ENCODE measurements at places on chromosomes 4 and X. TPM values are rescaled to one million over a fixed set of nuclear protein-coding genes. Genes with fewer than 3 reads are reported as not detected.

GRCh38 chr4:5895287-5895686 lies 2.4 kb upstream of the CRMP1 start:
- DNase-seq = no peak

DNA sequence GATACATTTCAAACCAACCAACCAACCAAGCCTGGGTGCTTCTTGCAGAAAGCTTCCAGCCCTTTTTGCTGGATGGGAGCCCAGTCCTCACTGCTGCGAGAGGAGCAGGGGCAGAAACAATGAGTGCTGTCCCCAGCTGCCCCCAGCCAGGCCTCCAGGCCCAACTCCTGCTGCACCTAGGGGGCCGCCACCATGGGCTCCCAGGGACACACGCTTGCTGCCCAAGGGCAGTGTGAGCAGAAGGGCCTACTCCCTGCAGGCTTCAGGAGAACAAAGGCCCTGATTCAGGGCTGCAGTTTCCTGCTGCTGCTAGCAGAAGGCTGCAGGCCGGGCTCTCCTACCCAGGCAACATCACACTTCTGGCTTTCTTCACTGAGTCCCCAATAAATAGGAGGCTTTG lies 37.7 kb upstream of the ENPP6 start:
- no peak for DNase-seq

DNA sequence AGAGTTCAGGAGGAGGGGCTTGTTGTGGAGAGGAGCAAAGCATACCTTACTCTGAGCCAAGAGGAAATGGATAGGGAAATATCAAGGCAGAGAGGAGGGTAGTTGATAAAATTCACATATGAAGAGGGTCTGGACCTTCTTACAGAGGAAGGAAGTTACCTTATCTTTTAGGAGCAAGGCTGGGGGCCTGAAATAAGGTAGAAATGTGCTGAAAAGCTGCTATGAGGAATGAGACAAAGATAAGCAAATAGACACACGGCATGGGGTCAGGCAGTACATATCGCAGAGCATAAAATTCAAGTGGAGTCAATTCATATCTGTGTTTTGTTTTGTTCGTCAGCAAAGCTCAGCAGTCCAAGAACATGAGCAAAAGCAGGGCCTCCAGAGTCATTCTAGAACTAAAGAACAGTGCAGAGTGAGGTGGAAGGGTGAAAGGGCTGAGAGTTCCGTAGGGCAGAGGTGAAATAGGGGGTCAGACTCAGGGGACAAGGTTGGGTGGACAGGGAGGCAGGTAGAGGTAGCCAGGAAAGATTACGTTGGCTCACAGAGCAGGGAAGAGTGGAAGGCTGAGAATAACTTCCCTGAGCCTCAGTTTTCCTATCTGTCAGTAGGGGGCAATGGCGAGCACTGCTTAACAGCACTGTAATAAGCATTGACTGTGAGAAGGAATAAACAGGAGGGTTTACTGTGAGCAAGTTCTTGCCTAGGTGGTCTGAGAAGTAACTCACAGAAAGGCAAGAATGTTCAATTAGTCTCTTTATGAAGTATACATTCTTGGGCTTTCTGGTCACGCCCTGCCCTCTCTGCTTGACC lies 9.2 kb downstream of the VSIG4 start:
- peak; percentile 47 for DNase-seq

DNA sequence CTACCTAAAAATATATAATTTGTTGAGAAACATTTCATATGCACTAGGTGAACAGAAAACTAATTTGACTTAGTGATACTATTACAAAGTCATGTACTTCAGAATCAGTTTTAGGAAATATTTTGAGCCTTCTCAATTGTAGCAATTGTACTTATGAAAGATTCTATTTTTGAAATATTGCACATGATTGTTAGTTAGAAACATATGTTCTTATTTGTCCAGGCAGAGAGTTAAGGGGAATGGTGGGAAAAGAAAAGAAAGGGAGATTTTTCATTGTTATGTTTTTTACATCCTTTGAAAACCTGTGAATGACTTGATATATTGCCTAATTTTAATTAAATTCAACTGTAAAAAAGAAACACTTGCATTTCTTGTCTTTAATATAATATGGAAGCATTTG lies 66.0 kb downstream of the GLRB start:
- DNase-seq = no peak

GRSF1 gene
- polyA plus RNA-seq = 61.2 TPM

CHRDL1 gene
- polyA plus RNA-seq = not detected

SOD3 gene
- polyA plus RNA-seq = not detected

NR3C2 gene
- polyA plus RNA-seq = 1.1 TPM
